ENCODE measurements at places on chromosomes 12 and 14. TPM values are rescaled to one million over a fixed set of nuclear protein-coding genes. Genes with fewer than 3 reads are reported as not detected.
A peak's percentile ranks its signal among the peaks of the same experiment; 100 is the strongest.

The ATP6V1D gene
- 51.4 TPM for total RNA-seq

The SERPINA3 gene
- total RNA-seq: 3.5 TPM

DNA sequence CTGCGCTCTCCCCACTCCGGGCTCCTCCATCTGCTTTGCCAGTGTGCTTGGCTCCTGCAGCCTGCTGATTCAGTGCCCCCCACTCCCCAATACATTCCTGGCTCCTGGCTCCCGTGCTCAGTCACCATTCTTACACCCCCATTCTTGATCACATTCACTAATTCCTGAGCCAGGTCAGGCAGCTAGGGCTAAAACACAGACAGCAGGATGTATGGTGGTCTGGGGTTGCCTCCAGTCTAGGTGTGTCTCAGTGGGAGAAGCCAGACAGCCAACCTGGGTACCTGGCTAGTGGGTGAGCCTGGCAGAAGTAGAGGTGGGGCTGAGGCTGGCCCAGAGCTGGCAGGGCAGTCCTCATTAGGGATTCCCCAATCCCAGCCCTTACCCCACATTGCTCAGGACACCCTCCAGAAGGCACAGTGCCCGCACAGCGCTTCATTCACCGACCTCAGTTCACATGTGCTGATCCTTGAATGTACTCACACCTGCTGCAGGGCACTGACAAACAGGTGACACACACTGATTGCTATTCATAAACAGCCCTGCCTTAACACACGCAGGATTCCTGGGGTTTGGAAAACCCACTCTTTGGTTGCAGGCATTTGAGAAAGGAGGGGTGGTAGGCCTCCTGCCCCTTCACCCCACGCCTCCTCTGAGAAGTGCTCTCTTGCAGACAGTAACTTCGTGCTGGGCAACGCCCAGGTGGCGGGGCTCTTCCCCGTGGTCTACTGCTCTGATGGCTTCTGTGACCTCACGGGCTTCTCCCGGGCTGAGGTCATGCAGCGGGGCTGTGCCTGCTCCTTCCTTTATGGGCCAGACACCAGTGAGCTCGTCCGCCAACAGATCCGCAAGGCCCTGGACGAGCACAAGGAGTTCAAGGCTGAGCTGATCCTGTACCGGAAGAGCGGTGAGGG lies 1.7 kb downstream of the KCNH3 start:
- no peak for DNase-seq

DNA sequence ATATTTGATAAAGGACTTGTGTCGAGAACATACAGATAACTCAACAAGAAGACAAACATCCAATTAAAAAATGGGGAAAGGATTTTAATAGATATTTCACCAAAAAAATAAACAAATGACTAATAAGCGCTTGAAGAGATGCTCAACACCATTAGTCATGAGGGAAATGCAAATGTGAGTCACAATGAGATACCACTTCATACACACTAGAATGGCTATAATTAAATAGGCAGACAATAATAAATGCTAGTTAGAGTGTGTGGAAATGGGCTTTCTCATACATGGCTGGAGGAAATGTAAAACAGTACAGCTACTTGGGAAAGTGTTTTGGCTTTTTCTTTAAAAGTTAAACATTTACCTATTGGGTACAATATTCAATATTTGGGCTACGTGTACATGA lies 34.8 kb downstream of the DLK1 start:
- no peak for DNase-seq

The CCDC38 gene
- total RNA-seq: 0.07 TPM

GRCh38 chr12:58966939-58967338 lies 46.6 kb upstream of the LRIG3 start:
- DNase-seq: no peak

GRCh38 chr14:69711065-69711464 lies 55.9 kb upstream of the SRSF5 start:
- DNase-seq: no peak

The NUMB gene
- 42.0 TPM for total RNA-seq

GRCh38 chr14:49881350-49882001 lies 11.4 kb upstream of the ARF6 start:
- no peak for DNase-seq

DNA sequence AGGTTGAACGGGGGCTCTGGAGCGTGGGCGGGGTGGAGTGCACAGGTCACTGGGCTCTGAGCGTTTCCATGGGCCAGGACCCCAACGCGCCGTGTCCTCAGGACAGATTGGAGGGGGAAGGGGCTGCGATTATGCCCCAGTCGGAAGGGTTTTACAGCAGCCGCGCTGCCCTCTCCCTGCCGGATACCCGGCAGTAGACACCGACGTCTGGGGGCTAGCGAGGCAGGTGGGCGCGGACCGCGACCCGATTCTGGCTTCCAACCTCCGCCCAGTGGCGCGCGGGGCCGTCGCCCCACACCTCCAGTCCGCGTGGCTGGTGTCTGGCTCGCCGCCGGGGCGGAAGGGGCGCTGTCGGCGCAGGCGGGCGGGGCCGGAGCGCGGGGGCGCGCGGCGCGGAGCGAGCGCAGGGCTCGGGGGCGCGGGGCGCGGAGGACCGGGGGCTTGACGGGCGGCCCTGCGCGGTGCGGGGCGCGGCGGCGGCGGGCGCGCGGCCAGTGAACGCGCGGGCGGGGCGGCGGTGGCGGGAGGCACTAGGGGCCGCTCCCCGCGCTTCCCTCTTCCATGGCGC lies 2.4 kb upstream of the KIF26A start:
- peak; percentile 34 for DNase-seq

The TMEM132D gene
- 0.99 TPM for total RNA-seq

DNA sequence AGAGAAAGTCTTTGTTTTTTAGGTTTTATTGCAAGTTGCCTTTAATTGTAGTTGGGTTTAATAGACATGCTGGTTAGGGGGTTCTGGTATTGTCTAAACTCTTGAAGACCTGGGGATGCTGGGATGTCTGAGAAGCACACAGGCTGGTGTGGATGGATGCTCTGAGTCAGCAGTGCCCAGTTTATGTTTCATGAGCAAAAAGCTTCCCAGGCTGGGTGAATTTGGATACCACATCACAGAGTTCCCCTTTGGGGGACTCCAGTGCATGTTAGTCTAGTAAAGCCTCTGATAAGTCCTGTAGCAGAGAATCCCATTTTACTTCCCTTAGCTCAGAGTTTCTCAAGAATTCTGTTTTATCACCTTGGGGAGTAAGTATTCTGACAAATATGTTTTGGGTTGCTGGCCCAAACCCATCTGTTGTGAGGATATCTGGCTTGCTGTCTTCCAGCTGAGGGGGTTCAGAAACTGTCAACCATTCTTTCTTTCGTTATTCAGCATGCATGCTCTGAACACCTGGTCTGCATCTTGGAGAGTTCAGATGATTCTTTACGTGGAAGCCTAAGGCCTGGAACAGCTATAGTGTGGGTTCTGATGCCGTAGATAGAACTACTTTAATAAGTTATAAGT lies 509.1 kb downstream of the VRK1 start:
- no peak for DNase-seq

The KCNK13 gene
- 0.14 TPM for total RNA-seq
